Skeletal muscle cell (primary cell): ENCODE measurements at places on chromosomes 1 and 21.

- no peak for DNase-seq
Measured at GRCh38 chr1:245984390-245985155, 522.5 kb downstream of the SMYD3 start.

GRCh38 chr1:74652711-74653139 is 20.9 kb downstream of the ERICH3 start:
- DNase-seq: peak; percentile 84

- peak; percentile 14 for DNase-seq
Measured at GRCh38 chr1:171081314-171081753, 9.4 kb upstream of the FMO3 start.

GRCh38 chr1:213790565-213790964 is 197.2 kb upstream of the PROX1 start:
- no peak for DNase-seq

- DNase-seq: no peak
Measured at GRCh38 chr1:155652951-155653350, 35.6 kb downstream of the YY1AP1 start.

DNA sequence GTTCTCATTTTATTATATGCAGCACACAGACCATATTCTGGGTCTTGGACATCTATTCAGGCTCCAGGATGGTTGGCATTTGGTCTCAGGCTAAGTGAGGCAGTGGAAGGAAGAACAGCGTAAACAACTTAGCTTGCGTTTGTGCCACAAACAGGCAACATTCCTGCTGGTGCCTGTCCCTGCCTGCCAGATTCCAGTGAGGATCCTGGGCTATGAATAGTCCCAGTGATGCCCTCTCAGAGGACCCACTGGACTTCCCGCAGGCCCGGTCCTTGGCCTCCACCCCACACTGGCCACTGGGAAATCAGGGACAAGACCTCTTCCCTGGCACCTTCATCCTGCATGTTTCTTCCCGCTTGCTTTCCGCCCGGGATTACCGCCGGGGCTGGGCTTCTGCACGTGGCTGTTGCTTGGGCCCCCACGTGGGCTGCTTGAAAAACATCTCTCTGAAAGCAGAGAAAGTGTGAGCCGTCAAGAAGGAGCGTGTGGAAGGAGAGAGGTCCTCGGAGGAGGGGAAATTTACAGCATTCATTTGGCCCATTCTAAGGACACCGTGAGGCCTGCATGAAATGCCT is 145.1 kb upstream of the WNT4 start:
- DNase-seq: no peak

GRCh38 chr1:160171980-160172379 is 18.4 kb upstream of the CASQ1 start:
- no peak for DNase-seq

GRCh38 chr1:95257758-95258157 is 23.7 kb downstream of the RWDD3 start:
- no peak for DNase-seq

- no peak for DNase-seq
Measured at GRCh38 chr1:66752000-66752592, at the start of gene DYNLT5. TSS of gene DYNLT5 (plus strand) at chr1:66752459. CDS start at chr1:66754659, 2,200 bp downstream.

GRCh38 chr1:183674339-183674738 is 21.2 kb upstream of the APOBEC4 start:
- peak; percentile 70 for DNase-seq

- peak; percentile 48 for DNase-seq
Measured at GRCh38 chr1:88867743-88868521, 23.4 kb downstream of the GTF2B start.

GRCh38 chr1:6852136-6852890 is 67.1 kb downstream of the CAMTA1 start:
- DNase-seq: no peak

- DNase-seq: no peak
Measured at GRCh38 chr1:235954306-235955283, 87.9 kb upstream of the LYST start.

GRCh38 chr1:227437495-227438008 is 119.3 kb upstream of the CDC42BPA start:
- DNase-seq: no peak

- no peak for DNase-seq
Measured at GRCh38 chr1:38489844-38490270, 369.7 kb downstream of the RRAGC start.

DNA sequence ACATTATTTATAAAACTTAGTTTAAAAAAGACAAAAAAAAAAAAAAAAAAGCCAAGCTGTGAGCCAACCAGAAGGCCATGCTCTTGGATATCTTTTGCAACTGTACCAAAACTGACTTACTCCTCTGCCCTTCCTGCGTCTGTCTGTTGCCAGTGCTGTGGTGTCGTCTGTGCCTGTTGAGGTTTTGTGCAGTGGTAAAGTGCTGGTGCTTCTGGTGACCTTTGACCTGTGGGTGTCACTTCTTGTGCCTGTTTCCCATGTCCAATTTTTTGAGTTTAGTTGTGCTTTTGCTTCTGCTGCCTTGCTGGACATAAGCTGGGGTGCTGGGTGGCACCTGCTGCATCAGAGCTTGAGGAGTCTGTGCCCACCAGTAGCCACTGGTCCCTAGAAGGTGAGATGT is 41.4 kb downstream of the RNF187 start:
- DNase-seq: no peak
